ENCODE measurements at places on chromosomes 16 and 17.

DNA sequence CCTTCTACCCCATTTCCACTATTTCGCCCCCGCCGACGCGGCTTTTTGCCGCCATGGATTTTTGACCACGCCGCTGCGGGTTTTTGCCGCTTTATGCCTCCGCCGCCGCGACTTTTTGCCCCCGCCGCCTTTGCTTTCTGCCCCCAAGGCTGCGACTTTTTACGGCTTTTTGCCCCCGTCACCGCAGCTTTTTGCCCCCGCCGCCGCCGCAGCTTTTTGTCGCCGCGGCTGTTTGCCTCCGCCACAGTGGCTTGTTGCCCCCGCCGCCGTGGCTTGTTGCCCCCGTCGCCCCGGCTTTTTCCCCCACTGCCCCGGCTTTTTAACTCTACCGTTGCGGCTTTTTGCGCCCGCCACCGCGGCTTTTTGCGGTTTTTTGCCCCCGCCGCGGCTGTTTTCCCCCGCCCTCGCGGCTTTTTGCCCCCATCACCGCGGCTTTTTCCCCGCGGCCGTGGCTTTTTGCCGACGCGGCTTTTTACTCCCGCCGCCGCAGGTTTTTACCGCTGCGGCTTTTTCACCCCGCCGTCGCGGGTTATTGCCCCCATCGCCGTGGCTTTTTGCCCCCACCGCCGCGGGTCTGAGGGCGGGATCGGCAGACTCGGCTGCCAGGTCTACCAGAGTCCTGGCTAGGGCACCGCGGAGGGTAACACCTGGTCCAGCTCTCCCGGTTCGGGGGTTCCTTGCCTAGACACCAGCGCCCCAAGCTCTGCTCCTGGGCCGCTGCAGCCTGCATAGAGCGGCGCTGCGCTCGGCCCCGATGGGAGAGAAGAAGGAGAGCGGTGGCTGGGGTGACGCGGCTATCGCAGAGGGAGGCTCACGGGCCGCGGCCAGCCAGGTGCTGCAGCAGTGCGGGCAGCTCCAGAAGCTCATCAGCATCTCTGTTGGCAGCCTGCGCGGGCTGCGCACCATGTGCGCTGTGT lies 562.7 kb upstream of the WSB1 start:
- DNase-seq: no peak

DNA sequence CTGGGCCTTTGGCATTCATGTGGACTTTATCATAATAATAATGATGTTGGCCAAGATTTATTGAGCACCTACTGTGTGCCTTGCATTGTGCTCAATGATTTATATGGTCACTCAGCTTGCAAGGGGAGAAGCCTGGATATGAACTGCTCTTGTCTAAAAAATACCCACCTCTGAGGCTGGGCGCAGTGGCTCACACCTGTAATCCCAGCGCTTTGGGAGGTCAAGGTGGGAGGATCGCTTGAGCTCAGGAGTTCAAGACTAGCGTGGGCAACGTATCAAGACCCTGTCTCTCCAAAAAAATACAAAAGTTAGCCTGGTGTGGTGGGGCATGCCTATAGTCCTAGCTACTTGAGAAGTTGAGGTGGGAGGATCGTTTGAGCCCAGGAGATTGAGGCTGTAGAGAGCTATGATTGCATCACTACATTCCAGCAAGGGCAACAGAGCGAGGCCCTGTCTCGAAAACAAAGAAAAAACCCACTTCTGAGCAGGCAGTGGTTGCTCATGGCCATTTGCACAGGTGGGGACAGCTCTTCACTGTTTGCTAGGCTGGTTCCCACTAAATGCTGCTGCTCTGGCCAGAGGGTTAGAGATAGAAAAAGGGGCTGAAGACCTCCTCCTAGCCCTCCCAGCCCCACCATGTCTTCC lies 4.3 kb upstream of the ADGRG1 start:
- no peak for DNase-seq

- DNase-seq: no peak
Measured at GRCh38 chr16:5059386-5060072, 6.2 kb downstream of the C16orf89 start.

- DNase-seq: no peak
Measured at GRCh38 chr16:20906341-20907255, 6.0 kb downstream of the LYRM1 start.

- peak; percentile 80 for DNase-seq
Measured at GRCh38 chr16:3106205-3106928, 6.0 kb upstream of the ZNF205 start.

DNA sequence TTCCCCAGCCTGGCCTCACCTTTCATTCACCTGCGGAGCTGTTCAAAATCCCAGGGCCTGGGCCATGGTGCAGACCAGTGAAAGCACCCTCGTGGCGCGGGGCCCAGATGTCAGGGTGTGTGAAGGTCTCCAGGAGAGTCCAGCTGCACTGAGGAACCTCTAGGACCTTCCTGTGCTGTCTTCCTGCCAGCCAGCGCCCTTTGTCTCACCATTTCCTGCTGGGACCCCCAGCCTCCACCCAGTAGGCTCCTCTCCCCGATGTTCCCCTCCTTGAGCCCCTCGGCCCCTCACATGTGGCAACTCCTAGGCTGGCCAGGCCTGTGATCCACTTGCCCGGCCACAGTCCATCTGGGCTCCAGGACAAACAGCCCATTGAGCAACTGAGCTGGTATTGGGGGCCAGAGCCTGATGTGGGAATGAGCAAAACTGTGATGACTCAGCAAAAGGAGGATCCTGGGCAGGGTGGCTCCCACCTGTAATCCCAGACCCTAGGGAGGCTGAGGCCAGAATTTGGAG lies 677 bp downstream of the SULT1A2 start:
- no peak for DNase-seq

DNA sequence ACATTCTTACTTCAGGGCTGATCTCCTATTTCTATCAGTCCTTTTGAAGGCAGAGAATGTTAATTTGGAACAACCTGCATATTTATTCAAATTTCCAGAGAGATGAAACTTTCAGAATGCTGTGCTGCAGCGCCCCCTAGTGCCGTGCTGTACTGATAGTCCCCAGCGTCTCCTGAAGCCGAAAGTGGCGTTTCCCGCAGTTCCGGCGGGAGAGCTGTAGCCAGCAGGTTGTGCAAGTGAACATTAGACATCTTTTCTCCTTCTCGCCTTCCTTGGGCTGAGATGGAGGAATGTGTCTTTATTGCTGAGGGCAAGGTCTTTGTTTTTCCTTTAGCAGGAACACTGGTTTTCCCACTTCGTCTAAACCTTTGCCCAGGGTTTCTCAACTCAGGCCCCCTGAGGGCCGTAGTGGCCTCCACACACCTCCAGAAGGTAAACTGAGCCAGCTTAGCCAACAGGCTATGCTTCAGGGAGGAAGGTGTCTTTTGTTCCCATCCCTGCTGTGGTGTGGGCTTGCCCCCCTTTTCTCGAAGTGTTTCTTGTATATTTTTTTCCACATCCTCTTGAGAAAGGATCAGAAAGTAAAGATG lies 26.4 kb downstream of the USP10 start:
- DNase-seq: peak; percentile 44

GRCh38 chr16:58652741-58653140 lies 23.1 kb upstream of the CNOT1 start:
- no peak for DNase-seq

Data from stimulated activated CD4-positive, alpha-beta T cell treated with anti-CD3 and anti-CD28 coated beads, Interleukin-1b, Interleukin-23, amount 100 ng/mL, for 1 hour (primary cell).